Stimulated activated CD8-positive, alpha-beta memory T cell treated with anti-CD3 and anti-CD28 coated beads, Interleukin-2, amount 100 ng/mL, for 1 hour (primary cell): ENCODE measurements at places on chromosomes 4 and X.

- no peak for DNase-seq
These were observed 3.3 kb upstream of the SUPT20HL1 start for GRCh38 chrX:24357106-24357505.

DNA sequence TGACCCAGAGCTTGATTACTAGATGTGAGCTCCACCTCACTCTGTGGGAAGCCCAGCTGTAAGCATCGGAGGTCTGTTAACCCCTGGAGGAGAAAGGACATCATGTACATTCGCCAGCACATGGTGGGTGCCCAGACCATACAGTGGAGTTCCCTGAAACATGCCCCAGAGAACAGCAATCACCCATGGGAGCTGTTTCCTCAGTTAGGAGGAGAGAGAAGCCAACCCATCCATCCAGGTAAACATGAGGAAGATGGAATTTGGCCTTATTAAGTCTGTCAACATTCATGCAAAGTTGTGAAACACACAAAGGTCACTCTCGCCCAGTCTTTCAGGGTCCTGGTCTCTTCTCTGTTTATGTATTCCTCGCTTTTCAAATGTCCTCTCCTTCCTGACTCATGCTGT, 354.7 kb downstream of the ANK2 start:
- no peak for DNase-seq

- no peak for DNase-seq
These were observed 66.1 kb upstream of the WDR1 start for GRCh38 chr4:10182446-10183424.

DNA sequence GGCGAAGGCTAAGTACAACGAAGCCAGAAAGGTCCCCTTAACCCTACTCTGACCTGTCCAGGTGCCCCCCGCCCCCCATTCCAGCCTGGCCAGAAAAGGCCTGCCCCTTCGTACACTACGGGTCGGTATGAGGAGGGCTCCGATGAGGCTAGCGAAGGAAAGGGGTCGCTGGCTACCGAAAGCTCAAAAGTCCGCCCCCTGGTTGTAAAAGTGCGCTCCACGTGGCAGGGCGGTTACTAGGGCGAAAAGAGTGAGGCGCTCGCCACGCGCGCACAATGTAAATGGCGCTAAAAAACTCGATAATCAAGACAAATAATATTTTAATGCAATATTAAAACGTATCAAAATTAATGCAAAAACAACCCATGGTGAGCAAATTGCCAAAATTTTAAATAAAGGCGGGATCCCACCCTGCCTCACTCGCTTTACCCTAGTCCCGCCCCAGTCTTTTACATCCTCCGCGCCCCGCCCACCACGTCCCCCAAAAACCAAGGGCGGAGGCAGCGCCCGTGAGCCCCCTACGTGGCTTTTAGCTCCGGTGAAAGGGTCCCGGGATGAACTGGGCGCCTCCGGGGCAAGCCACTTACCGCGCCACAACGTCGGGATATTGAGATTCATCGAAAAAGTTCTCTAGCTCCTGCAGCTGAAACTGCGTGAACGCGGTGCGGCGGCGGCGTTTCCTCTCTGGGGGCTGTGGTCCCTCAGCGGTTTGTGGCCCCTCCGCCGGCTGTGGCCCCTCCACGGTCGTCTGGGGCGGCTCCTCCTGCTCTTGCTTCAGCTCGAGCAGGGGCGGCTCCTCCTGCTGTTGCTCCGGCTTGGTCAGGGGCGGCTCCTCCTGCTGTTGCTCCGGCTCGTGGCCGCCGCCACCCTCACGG, 929 bp downstream of the ESX1 start:
- no peak for DNase-seq

- DNase-seq: no peak
These were observed 88.5 kb upstream of the CBR4 start for GRCh38 chr4:169098532-169098931.

- no peak for DNase-seq
These were observed 85.5 kb downstream of the BCOR start for GRCh38 chrX:40012039-40012867.

GRCh38 chr4:52943677-52944076, 81.6 kb downstream of the RASL11B start:
- no peak for DNase-seq

- DNase-seq: no peak
These were observed 8.0 kb downstream of the GPM6B start for GRCh38 chrX:13808865-13809264.

GRCh38 chr4:48372272-48372671, 30.9 kb downstream of the SLAIN2 start:
- DNase-seq: no peak

DNA sequence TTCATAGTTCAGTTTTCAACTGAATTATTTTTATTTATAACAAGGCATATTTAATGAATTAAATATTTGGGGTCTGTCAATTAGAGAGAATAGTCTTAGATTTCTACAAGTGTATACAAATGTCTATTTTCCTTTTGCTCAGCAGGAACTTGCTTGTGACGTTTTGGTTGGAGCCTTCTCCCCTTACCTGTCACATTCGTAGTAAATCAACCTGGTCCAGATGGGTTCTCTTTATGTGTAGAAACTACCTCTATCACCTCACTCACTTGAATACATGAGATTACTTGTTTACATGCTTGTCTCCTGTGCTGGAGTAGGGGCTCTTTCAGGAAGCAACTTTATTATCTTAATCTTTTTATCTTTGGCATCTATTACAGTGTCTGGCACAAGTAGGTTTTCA, 938.3 kb upstream of the IGFBP7 start:
- DNase-seq: no peak

- no peak for DNase-seq
These were observed 19.2 kb upstream of the BRS3 start for GRCh38 chrX:136468391-136469103.

DNA sequence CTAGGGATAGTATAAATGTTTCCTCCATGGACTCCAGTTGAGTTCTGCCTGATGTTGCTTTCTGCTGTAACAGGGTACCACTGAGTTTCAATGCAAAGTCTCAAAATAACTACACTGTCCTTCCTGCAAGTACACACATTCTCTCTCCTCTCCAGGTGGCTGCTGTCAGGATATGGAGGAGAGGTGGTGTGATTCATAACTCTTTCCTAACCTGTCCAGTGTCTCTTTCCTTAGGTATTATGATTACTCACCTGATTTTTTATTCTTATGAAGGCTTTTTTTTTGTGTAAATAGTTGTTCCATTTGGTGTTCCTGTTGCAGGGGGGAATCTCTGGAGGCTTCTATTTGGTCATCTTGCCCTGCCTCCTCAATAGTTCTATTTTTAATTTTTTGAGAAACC, 39.8 kb upstream of the POF1B start:
- no peak for DNase-seq
